ENCODE measurements at places on chromosomes 3 and 15.

GRCh38 chr3:148513096-148513543, 184.6 kb upstream of the AGTR1 start:
- no peak for DNase-seq

DNA sequence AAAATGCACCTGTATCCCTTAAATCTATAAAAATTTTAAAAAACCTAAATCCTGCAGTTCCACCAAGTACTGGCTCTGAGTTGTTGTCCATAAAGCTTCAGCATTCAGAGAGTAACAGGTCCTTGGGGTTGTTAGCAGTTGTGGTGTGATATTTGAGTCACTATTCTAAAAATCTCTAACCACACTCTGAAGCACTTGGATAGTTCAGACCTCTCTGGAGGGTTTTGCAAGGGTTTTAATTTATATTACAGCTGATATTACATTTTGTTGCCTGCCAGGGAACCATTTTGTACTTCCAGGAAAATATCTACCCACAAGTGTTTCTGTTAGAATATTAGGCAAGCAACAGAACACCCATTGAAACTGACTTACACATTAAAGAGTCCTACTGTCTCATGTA, 255.6 kb downstream of the TBL1XR1 start:
- DNase-seq: no peak

- no peak for DNase-seq
These were observed 268.8 kb downstream of the SLCO3A1 start for GRCh38 chr15:92122259-92122658.

GRCh38 chr15:44735482-44736180, 697 bp upstream of the TRIM69 start:
- DNase-seq: no peak

DNA sequence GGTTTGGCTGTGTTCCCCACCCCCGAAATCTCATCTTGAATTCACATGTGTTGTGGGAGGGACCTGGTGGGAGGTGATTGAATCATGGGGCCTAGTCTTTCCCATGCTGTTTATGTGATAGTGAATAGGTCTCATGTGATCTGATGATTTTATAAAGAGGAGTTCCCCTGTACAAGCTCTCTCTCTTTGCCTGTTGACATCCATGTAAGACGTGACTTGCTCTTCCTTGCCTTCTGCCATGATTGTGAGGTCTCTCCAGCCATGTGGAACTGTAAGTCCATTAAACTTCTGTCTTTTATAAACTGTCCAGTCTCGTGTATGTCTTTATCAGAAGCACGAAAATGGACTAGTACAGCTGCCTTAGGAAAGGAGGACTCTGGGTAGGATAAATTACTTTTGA, 976.7 kb downstream of the MCTP2 start:
- DNase-seq: no peak

DNA sequence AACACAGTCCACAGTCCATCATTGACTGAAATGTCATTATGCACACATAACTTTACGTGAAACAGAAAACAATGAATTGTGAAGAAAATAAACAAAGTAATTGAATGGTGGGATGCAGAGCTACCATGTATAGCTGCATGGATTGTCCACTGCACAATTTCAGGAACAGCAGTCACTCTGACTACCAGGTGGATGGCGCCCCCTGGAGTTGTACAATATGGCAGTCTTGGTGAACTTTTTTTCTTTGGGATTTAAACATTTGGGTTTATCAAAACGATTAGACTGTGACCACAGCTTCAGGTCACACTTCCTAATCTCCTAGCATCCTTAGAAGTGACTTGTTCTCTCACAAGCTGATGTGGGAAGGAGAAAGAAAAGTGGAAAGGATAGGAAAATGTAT, 48.9 kb upstream of the TCF12 start:
- DNase-seq: no peak
